ENCODE measurements at places on chromosomes 12 and 14.

DNA sequence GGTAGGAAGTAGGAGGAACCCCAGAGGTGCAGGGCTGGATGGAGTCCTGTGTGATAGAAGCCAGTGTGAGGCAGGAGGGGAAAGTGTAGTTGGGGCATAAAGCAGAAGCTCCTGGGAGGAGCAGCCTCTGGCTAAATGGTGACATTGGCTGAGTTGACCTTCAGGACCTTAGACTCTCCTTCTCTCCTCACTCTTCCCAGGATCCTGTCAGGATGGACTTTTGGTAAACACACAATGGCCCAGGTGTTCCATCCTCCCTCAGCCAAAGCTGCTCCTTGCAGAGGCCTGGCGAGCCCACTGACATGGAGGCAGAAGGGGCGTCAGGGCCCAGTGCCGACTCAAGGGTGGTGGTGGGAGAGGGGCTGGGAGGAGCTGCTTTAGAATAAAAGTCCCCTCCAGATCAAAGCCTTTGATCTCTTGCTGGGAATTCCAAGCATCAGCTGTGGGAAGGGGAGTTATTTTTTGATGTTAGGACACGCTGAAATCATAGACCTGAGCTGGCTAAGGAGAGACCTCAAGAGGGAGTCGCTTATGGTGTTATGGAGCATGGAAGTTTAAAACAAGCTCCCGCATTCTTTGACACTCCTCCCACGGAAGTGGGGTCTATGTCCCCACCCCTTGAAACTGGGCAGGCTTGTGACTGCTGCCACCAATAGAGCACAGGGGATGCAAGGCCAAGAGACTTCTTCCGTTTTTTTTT lies 44.1 kb downstream of the SMIM41 start:
- no peak for DNase-seq

DNA sequence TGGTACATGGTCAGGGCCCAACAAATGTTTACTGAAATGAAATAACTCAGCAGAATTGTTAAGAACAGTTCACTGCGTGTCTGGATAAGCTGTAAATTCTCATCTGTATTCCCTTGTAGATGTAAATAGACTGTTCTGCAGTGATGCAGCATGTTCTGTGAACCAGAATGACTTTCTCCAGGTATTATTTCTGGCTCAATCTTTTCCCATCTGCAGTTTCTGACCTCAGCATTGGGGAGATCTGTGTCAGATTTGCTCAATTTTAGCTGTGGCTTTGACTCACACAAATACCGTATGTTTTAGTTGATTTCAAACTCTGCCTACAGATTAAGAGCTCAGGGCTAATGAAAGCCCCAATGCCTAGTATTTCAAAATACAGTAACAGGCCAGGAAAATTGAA lies 49.2 kb upstream of the DICER1 start:
- no peak for DNase-seq

DNA sequence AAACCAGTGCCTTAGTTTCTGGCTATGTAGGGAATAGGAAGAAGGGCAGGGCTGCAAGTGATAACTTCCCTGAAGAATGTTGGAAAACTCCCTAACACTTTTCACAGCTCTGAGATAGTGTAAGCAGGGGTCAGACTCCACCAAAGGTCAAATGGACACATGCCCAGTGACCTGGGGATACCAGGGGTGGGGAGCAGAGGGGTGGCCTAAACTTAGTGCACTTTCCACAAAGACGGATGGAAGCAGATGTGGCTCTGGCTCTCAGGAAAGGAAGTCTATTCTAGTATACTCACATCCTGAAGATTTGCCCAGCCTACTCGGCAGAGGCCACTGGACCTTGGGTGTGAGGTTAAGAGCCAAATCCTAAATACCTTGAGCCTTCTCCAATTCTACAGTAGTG lies 285.8 kb downstream of the NUAK1 start:
- DNase-seq: no peak

DNA sequence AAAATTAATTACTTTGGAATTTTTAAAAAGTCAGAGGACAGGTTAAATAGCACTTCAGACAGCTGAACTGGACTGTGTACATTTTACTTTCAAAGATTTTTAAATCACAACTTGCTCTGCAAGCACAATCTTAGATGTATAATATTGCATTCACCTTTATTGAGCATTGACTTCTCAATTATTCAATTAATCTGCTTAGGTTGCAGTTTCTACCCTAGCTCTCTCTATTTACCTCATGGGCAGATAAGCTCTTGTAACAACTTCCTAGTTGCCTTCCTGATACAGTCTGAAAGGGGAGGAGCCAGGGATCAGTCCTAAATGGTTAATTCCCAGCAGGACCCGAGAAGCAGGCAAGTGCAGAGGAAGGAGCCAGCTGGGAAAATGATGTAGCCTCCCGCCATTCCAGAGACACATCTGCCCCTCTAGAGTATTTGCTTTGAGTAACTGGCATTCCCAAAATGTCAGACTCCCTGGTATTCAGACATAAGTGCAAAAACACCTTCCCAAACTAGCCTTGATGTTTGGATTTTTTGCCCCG lies 302.8 kb downstream of the GALC start:
- no peak for DNase-seq

DNA sequence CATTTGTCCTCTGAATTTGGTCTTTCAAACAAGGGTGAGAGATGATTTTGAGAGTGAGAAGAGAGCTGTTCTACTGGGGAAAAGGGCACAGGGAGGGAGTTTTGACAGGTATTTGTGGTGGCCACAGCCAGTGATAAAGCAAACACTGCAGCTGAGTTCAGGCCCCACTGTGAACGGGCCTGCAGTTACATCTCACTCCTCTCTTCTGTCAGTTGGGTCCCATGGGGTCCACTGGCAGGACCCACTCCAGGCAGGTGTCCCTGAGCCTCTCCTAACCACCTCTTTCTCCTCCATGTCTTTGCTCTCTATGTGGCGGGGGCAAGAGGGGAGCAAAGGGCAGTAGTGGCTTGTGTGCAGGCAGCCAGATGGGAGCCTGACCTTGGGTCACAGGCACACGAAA lies 294.8 kb downstream of the APAF1 start:
- no peak for DNase-seq

Data from urinary bladder (tissue), 4 donors.